T-helper 1 cell (primary cell): ENCODE measurements at places on chromosomes 16 and 17.

- DNase-seq, result peak; percentile 48
These were observed 38.3 kb downstream of the ABCC12 start for GRCh38 chr16:48117217-48118105.

- DNase-seq, result peak; percentile 23
These were observed 133.3 kb upstream of the CIBAR2 start for GRCh38 chr16:85245307-85246172.

DNA sequence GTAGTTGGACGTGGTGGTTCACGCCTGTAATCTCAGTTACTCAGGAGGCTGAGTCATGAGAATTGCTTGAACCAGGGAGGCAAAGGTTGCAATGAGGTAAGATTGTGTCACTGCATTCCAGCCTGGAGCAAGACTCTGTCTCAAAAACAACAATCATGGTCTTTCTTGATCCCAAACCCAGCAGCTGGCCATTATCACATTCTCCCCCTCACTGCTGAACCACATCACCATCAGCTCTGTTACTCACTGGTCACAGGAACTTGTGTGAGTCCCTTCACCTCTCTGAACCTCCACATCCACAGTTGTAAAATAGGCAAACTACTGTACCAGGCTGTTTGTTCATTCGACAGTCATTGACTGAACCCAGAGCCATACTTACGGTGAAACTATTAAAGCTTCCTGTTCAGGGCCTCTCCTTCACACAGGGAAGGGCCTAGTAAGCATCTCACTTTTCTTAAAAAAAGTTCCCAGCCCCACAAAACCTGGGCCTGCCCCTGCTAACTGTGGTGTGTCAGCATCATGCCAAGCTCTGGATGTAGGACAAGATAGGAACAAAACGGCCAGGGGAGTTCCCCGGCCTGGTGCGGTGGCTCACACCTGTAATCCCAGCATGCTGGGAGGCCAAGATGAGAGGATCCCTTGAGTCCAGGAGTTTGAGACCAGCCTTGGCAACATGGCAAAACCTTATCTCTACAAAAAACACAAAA lies 104.7 kb downstream of the COPRS start:
- DNase-seq, result no peak

- no peak for DNase-seq
These were observed 2.8 kb downstream of the VAT1 start for GRCh38 chr17:43019418-43019817.

DNA sequence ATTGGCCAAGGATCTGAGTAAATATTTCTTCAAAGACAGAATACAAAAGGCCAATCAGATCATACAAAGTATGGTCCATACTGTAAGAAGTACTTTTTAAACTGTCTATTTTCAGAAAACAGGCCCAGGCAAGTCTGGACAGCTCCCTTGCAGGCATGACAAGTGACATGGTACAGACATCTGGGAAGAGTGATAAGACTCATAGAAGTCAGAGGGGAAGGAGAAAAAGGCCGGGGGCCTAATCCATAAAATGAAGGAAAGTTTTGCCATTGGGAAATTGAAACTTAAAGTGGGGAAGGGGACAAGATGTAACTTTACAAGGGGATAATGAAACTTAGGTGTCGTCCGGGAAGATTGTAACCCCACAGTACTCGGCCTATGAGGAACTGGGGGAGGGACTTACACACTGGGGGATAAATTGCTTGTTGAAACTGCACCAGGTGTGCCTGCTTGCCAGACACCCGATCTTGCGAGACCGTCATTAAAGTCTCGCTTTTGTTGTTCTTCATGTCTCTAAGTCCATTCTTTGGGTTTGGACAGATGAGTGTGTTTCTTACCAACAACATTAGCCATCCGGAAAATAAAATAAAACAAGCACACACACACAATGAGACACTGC lies 684.0 kb downstream of the CDH11 start:
- no peak for DNase-seq

DNA sequence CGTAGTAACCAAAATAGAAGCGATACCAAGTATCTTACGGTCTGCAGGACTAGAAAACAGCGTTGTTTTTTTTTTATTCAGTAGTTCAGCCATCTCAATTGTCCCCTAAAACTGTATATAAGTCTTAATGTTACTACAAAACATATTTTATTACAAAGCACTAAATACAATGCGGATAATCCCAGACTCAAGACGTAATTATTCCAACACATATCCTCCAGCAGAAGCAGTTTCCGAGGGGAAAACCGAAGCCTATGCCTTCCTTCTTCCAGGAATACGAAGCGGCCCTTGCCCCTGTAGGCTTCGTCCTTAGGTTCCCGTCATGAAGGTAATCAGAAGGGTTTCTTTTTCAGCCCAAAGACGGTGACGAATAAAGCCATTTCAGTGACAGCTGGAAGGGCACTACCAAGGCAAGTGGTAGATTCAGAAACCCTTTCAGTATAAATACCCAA lies 2.3 kb downstream of the TMEM107 start:
- DNase-seq, result no peak

DNA sequence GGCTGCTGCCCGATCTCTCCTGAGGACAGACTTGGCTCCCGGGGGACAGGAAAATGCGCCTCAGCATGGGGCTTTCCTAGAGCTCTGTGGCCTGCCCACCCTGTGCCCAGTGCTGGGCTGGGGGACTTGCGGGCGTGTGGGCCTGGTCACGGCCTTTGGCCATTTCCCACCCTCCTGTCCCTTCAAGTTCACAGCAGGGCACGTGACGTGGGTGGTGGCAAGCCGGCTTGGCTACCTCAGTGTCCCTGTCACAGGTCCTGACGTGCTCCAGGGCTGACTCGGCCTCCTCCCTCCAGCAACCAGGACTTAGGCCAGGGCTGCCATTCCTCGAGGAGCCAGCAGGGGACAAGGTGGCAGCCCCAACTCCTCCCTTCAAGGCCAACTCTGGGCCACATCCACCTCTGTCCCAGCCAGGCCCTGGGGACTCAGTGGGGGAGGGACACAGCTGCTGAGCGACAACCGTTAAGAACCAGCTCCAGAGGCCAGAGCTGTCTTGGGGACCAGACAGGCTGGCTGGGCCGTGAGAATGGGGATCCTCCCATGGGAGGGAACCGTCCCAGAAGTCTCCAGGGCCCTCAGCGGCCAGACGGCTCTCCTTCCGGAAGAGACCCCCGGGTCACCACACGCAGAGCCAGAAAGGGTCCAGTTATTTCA lies 981 bp upstream of the UNC13D start:
- DNase-seq, result peak; percentile 48

DNA sequence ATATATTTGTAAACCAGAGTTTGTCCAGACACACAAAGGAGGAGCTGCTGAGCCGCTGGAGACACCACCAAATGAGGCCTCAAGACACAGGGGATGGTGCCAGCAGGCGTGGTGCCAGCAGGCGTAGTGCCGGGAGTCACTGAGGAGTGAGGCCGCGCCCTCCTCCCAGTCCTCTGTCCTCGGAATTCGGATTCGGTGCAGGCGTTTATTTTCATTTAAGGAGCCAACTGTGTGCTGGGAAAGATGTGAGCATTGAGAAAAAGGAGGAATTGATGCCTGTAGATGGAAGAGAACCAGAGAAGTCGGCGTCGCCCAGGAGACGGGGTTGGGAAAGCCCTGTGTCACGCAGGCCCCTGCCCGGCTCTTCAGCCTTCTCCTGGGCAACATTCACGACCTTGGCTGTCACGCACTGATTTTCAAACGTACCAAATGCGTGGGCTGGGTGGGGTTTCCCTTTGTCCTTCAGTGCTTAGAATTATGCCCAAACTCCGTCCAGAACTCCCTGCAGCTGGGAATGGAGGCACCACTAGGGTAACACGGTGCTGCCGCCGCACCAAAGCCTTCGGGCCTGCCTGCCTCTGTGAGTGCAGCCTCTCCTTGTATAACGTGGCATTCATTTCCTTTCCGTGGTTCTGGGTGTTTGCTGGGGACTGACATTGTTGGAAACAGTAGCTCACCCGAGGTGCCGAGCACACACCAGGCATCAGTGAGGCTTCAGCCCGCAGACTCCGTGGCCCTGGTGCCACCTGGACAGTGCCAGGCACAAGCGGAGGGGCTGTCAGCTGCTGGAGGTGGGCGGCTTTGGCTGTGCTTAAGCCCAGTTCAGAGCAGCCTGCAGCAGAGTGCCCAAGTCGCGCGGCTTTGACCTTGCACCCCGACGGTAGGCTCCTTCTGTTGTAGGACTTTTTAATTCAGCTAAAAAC lies 49.0 kb upstream of the CHMP6 start:
- DNase-seq, result no peak
